ENCODE measurements at places on chromosomes 16 and 17. TPM values are rescaled to one million over a fixed set of nuclear protein-coding genes. Genes with fewer than 3 reads are reported as not detected.

The TERB1 gene
- polyA plus RNA-seq: not detected

The CORO1A gene
- 35.8 TPM for polyA plus RNA-seq

The TP53TG3B gene
- polyA plus RNA-seq: not detected

The ALOX15B gene
- 1.8 TPM for polyA plus RNA-seq

The LRRC46 gene
- polyA plus RNA-seq: 0.48 TPM

The ST3GAL2 gene
- polyA plus RNA-seq: 10.2 TPM

The SLFN14 gene
- polyA plus RNA-seq: not detected

The C1QTNF8 gene
- not detected for polyA plus RNA-seq

The ZNF385C gene
- polyA plus RNA-seq: not detected

The CASKIN2 gene
- polyA plus RNA-seq: 12.9 TPM

The BAIAP2 gene
- polyA plus RNA-seq: 14.4 TPM

The CCR7 gene
- not detected for polyA plus RNA-seq

The CETP gene
- 2.1 TPM for polyA plus RNA-seq

The TRPV2 gene
- 13.4 TPM for polyA plus RNA-seq

The TSPAN10 gene
- polyA plus RNA-seq: 0.60 TPM

Data from sigmoid colon (tissue), 7 donors.